ENCODE measurements at places on chromosomes 1 and 21. TPM values are rescaled to one million over a fixed set of nuclear protein-coding genes. Genes with fewer than 3 reads are reported as not detected.

DNA sequence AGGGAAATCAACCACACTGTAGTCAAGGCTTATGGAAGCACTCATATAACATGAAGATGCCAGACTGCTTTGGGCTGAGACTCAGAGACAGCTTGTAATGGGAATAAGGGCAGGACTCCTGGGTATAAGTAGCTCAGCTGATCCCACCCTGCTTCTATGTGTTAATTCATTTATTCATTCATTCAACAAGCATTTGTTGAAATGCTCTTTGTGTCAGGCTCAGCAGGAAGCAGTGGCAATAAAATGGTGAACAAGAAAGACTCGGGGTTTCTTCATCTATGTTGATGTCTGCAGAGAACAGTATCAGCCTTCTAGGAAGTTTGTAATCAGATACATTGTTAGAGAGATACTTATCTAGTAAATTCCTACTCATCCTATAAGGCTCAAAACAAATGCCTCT lies 145.5 kb upstream of the DMRTA2 start:
- no peak for DNase-seq

The PAPPA2 gene
- total RNA-seq = 2.0 TPM

The GJA4 gene
- 0.42 TPM for total RNA-seq

The FBXO2 gene
- total RNA-seq = 15.8 TPM

The DENND2D gene
- 1.1 TPM for total RNA-seq

The LCE1F gene
- total RNA-seq = not detected

- no peak for DNase-seq
Measured at GRCh38 chr1:198483006-198483405, 57.5 kb downstream of the ATP6V1G3 start.

- no peak for DNase-seq
Measured at GRCh38 chr1:5559078-5559477, 433.1 kb downstream of the NPHP4 start.

The DISC1 gene
- 11.5 TPM for total RNA-seq

The UBE4B gene
- total RNA-seq = 72.0 TPM
